ENCODE measurements at places on chromosomes 16 and 17. TPM values are rescaled to one million over a fixed set of nuclear protein-coding genes. Genes with fewer than 3 reads are reported as not detected.

The SEPTIN12 gene
- total RNA-seq: not detected

The GALR2 gene
- 0.22 TPM for total RNA-seq

The KLHL10 gene
- 0.79 TPM for total RNA-seq

The EVPLL gene
- total RNA-seq: 0.11 TPM

The ATP2A3 gene
- 2.4 TPM for total RNA-seq

The KCNJ16 gene
- 0.76 TPM for total RNA-seq

The CMTM2 gene
- not detected for total RNA-seq
